Large intestine (tissue), 12 donors: ENCODE measurements at places on chromosomes 7 and 10. TPM values are rescaled to one million over a fixed set of nuclear protein-coding genes. Genes with fewer than 3 reads are reported as not detected.

Gene GNGT1
- polyA plus RNA-seq: not detected

Gene NPY4R2
- 0.79 TPM for polyA plus RNA-seq

Gene CFAP46
- polyA plus RNA-seq: 0.75 TPM

Gene ANKRD30A
- 0.01 TPM for polyA plus RNA-seq

Gene CALY
- 6.8 TPM for polyA plus RNA-seq

Gene IQUB
- 0.58 TPM for polyA plus RNA-seq

Gene ATP6V0A4
- 0.12 TPM for polyA plus RNA-seq

Gene PLPP4
- polyA plus RNA-seq: 3.1 TPM

Gene NME8
- 0.04 TPM for polyA plus RNA-seq

Gene GTF2IRD2
- 26.4 TPM for polyA plus RNA-seq

Gene EPHB6
- 6.8 TPM for polyA plus RNA-seq

Gene FBXO24
- 0.88 TPM for polyA plus RNA-seq

Gene IFIT1B
- polyA plus RNA-seq: 0.34 TPM

Gene STOX1
- 5.8 TPM for polyA plus RNA-seq

Gene TMEM213
- polyA plus RNA-seq: 0.01 TPM

Gene GPR26
- 0.16 TPM for polyA plus RNA-seq

Gene NAT16
- polyA plus RNA-seq: 0.21 TPM

Gene AGMO
- 12.7 TPM for polyA plus RNA-seq

Gene ARHGEF35
- polyA plus RNA-seq: 30.6 TPM

Gene CHCHD2
- 342 TPM for polyA plus RNA-seq

Gene PSD
- 62.0 TPM for polyA plus RNA-seq

Gene VSIR
- polyA plus RNA-seq: 47.9 TPM
